ENCODE measurements at places on chromosomes 12 and 14.

DNA sequence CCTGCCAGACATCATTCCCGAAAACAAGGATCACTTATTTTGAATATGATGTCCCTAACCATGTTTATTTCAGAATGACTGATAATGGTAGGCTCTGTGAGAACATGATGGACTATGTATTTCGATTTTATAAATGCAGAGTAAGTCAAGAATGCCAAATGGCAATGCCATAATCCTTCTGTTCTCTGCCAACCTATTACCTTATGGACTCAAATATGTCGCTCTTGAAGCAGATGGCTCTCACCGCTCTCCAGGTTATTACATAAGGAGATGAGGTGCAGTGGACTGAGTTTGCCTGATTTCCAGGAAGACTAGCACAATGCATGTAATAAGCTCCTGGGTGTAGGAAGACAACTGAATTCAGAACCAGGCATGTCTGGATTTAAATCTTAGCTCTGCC lies 227.2 kb downstream of the BTG1 start:
- DNase-seq: no peak

DNA sequence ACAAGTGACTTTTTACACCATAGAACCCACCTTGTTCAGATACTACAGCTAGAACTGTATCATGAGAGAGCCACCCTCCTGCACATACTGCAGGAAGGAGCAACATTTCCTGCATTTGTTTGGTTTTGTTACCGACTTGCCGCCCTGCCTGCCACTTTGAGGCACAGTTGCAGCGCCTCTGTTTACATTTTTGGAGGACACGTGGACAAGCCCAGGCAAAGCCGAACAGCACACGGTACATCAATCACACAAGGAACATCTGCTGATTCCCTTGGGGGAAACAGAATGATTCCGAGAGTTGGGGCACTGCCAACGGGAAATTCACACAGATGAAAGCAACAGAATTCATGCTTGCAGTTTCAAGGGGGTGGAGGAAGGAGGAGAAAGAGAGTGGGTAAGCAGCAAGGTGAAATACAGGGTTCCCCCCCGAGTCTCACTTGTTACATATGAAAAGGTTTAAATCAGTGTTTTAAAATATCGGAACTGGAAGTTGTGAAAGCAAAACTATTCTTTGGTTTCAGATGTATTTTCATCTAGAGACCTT lies 110.7 kb downstream of the BTG1 start:
- peak; percentile 57 for DNase-seq

DNA sequence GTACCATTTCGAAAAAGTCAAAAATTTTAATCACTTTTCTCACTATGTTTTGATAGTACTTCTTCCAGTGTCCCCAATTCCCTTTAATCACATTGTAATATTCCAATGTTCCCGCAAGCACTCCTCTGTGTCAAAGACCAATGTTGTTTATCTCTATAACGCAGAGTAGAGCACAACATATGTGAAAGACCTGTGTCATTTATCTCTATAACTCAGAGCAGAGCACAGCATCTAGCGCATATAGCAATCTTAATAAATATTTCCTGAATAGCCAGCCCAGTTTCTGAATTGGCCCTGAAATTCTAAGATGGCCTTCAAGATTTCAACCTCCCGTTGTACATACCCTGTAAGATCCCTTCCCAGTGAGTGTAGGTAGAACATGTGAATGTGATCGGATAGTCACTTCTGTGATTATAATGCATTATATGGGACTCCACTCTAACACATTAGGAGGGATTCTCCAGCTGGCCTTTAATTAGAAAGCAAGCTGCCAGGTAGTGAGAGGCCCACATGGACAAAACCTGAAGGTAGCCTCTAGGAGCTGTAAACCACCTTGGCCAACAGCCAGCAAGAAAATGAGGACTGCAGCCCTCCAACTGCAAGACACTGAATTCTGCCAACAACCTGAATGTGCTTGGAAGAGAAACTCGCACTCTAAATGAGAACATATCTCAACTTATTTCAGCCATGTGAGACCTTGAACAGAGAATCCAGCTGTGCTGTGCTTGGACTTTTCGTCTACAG lies 238.8 kb upstream of the SYT10 start:
- no peak for DNase-seq

GRCh38 chr12:269191-269590 lies 6.6 kb upstream of the SLC6A13 start:
- DNase-seq: no peak

GRCh38 chr12:66612090-66612775 lies 66.6 kb downstream of the GRIP1 start:
- no peak for DNase-seq

- DNase-seq: peak; percentile 87
Measured at GRCh38 chr12:52278575-52279421, 4.4 kb downstream of the KRT86 start.

GRCh38 chr12:27531896-27532295 lies 7.9 kb downstream of the PPFIBP1 start:
- no peak for DNase-seq

DNA sequence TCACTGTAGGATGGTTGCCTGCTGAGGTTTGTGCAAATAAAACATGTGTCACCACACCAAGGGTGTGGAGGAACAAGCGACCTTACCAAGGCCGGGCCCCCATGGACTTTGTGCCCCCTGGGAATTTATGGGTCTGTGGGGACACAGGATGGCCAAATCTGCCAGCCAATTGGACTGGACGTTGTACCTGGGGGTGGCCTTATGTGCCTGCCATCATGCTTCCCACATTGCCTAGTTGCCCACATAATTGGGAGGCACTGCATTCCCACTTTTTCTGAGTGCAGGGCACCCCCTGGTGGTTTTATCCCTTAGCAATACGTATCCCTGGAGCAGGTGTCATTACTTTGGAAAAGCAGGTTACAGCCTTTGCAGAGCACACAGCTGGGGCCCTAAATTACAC lies 92.6 kb upstream of the TMPO start:
- no peak for DNase-seq

- DNase-seq: no peak
Measured at GRCh38 chr14:91368776-91369416, 48.7 kb downstream of the CCDC88C start.

- no peak for DNase-seq
Measured at GRCh38 chr12:127445581-127446139, 821.3 kb upstream of the TMEM132C start.

DNA sequence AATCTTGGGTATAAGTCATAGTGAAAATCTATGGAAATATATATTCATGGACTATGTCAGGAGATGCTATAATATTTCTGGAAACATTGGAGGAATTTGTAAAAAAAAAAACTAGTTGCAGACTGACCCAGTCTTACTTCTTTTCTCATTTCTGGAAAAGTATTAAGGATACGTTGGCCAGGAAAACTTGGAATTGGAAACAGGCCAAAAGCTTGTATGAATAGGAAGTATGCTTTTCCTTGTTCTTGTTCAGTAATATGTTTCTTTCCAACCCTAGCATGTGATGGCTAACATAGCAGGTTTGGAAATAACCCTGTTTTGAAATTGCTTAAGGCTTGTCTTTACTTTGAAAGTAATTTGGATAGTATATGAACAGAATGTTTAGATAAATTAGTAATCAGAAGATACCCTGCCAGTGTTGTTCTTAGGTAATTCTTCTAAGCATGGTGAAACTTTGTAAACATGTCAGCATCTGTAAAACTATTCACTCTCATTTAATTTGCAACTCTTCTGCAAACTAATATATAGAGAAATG lies 316.2 kb downstream of the NPAS3 start:
- no peak for DNase-seq

GRCh38 chr14:56846970-56847930 lies 37.0 kb upstream of the OTX2 start:
- DNase-seq: no peak

- DNase-seq: no peak
Measured at GRCh38 chr12:6199531-6200255, 507 bp upstream of the CD9 start.

DNA sequence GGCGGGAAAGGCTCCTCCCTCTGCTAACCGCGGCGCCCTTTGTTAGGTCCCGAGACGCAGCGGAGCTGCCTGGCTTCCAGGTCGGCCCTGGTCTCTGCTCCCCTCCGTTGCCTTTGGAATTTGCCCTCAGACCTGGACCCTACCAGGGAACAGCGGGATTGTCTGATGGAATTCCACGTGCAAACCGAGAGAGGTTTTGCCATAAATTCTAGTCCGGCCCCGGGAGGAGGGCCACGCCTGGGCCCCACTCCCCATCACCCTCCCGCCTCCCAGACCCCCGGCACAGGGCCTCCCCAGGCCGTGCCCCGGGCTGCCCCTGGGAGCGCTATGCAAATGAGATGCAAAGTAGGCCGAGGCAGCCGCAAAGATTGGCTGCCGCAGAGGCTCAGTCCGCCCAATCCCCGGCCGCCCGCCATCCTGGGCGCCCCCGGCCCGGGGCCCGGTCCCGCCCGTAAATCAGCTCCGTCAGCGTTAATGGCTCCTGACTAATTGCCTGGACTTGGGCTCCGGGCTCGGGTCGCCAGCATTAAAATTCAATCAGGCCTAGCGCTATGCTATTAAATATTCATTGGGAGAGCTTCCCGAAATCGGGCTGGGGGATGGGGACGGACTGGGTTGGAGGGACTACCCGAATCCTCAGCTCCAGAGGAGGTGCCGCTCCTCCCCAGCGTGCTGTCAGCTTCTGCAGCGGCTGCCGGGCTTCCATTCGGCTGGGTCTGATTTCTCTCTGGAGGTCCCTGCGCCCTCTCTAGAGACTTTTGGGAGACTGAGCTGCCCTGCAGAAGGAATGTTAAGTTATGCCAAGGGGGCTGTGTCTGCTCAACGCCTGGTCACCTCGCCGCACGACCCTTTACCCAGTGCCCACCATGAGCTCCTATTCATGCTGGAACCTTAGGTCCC lies 15.7 kb upstream of the FIGNL2 start:
- DNase-seq: no peak

DNA sequence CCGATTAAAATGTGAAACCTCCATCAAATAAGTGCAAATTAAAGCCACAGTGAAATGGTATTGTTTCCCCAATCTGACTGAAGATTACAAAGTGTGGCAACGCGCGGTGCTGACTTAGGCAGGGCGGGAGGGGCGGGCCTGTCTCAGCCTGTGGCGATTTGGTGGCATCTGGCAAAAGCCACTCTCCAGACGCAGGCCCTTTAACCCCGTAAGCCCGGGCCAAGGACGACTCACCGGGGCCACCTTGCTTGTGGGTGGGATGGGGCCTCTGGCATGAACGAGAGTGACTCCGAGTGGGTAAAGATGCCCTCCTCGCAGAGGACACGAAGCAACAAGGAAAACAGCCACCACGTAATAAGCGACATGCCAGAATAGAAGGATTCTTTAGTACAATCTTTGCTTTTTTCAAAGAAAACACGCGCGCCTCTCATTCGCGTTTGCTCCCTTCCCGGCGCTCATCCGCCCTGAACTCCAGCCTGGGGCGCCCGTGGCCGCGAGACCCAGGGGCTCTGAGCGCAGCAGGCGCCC lies 815 bp downstream of the DEGS2 start:
- no peak for DNase-seq

GRCh38 chr14:55399183-55399582 lies 12.4 kb downstream of the ATG14 start:
- DNase-seq: no peak

- DNase-seq: no peak
Measured at GRCh38 chr12:40688085-40688725, 4.0 kb upstream of the CNTN1 start.

DNA sequence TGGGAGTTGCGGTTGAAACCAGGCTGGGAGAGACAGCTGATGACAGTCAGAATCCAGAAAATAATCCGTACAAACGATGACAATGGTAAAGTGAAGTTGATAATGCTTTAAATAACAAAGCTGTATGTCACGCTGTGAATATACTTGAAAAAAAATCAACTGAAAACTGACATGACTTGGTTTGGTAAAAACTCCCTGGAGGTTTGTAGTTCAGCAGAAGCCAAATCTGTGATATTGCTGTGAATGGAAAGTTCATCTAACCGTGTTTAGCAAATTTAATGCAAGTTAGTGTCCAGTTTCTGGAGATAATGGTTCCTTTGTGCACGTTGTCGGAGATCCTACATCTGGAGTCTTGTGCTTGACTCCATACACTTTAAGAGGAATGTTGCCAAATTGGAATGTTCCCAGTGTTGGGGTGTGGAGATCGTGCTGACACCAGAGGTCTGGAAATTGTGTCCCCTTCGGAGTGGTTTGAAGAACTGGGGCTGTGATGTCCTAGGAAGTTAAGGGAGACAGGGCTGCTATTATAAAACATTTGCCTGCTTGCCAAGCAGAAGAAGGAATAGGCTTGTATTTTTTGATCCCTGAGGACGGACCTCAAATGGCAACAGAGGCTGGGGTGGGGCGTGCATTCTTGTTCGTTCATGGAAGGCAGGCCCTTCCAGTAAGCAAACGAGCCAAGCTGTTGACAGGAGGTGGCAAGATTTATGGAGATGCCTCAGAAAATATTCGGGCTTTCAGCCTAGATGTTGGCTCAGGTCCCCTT lies 30.6 kb downstream of the PPFIBP1 start:
- DNase-seq: no peak

- peak; percentile 81 for DNase-seq
Measured at GRCh38 chr12:112937741-112938719, at the start of gene OAS3. TSS of gene OAS3 (plus strand) at chr12:112938474. CDS start at chr12:112938531, 57 bp downstream.

GRCh38 chr12:3316776-3317480 lies 174.1 kb upstream of the PRMT8 start:
- no peak for DNase-seq

GRCh38 chr12:12720052-12720451 lies 2.9 kb downstream of the CDKN1B start:
- no peak for DNase-seq
